A172 (cell line): ENCODE measurements at places on chromosomes 5 and 9. TPM values are rescaled to one million over a fixed set of nuclear protein-coding genes. Genes with fewer than 3 reads are reported as not detected.

Gene KIF20A
- 105 and 109 TPM in 2 replicates for total RNA-seq

DNA sequence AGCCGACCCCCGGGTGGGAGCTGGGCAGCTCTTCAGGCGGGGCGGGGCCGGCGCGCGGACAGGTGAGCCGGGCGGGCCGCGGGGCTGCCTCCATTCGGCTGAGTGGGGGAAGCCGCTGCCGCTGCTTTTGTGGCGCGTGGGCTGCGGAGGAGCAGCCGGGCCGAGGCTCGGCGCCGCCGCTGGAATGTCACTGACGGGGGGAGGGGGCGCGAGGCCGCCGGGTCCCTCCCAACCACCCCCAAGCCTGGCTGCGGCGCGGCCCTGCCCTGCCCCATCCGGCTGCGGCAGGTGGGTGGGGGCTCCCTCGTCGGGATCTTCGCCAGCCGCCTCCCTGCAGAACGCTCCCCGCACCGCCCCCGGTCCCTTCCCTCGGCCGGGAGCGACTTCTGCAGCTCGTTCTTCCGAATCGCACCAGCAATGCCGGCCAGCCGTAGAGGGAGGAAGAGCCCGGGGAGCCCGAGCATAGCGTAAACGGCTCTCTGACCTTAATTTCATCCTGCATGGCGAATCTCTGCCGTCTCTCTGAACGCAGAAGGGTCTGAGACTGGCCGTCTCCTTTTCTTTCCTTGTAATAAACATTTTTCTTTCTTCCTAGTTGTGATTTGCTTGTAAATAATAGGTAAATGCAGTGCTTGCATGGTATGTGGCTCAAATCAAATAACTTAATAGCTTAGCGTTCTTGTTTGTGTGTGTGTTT, 505 bp downstream of the SPTAN1 start:
- DNase-seq, result no peak

DNA sequence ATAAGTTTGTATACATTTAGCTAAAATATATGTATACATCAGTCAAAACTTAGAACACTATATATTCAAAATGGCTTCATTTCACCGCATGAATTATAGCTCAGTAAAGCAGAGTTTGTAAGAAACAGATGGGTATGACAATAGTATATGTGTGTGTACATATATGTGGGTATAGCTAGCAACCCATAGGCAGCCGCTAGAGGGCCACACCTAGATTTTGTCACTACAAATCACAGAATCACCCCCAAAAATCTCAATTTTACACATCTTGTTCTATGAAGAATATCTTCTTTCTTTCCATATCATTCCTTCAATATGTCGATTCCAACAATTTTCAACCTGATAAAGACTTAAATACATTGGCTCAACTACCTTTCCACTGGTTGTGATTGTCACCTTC, 357.8 kb upstream of the CCNG1 start:
- no peak for DNase-seq

- DNase-seq, result no peak
Measured at GRCh38 chr9:120694559-120694958, 19.7 kb downstream of the MEGF9 start.

Gene OR1K1
- total RNA-seq, result not detected in 2 replicates

GRCh38 chr9:79570448-79571308, 1.1 kb upstream of the TLE4 start:
- DNase-seq, result peak; percentile 80
